Fibroblast of mammary gland (primary cell): ENCODE measurements at places on chromosomes 5 and 9.

DNA sequence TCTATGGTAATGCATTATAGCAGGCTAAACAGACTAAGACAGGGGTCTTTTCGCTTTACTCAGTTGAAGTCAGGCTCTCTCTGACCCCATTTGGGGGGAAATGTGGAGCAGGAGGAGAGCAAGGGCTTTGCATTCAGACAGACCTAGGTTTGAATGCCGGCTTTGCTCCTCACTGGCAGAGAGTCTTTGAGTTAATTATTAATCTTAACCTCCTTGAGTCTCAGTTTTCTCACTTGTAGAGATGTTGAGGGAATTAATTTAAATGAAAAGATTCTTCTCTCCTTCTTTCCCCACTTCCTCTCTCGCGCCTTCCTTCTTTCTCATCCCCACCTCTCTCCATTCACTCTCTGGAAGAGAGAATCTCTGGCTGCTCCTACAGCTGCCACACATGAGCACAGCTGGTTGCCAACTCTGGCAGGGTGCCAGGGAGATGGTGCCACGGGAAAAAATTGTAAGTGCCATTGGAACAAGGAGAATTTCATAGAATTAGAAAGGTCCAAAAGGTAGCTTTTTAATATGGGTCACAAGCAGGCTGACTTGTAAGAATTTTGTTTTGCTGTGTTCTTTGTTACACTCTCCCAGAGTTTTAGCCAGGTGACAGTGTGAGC, 25.2 kb upstream of the GLRA1 start:
- DNase-seq: no peak

- peak; percentile 64 for DNase-seq
Observed at GRCh38 chr9:120348951-120349429, 231.0 kb downstream of the CDK5RAP2 start.

GRCh38 chr9:124202447-124202971, 55.2 kb upstream of the NEK6 start:
- DNase-seq: no peak

- no peak for DNase-seq
Observed at GRCh38 chr5:16899171-16899570, 36.9 kb downstream of the MYO10 start.

DNA sequence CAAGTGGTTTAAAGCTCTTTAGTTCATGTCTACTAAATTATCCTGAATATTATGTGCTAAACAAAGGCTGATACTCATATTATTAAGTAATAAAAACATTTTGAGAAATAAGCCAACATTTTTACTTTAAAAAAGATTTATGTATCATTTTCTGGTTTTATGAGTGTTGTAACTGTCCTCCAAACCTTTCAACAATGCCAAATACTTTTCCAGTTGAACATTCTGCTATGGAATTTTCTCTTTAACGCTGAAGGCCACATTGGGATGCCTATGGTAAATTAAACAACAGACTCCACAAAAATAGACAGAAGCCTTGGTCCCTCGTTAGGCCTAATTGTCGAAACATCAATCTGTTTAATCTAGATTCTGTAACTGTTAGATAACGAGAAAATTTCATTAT, 131.3 kb downstream of the GLIS3 start:
- no peak for DNase-seq
